ENCODE measurements at places on chromosomes 13 and 19.

DNA sequence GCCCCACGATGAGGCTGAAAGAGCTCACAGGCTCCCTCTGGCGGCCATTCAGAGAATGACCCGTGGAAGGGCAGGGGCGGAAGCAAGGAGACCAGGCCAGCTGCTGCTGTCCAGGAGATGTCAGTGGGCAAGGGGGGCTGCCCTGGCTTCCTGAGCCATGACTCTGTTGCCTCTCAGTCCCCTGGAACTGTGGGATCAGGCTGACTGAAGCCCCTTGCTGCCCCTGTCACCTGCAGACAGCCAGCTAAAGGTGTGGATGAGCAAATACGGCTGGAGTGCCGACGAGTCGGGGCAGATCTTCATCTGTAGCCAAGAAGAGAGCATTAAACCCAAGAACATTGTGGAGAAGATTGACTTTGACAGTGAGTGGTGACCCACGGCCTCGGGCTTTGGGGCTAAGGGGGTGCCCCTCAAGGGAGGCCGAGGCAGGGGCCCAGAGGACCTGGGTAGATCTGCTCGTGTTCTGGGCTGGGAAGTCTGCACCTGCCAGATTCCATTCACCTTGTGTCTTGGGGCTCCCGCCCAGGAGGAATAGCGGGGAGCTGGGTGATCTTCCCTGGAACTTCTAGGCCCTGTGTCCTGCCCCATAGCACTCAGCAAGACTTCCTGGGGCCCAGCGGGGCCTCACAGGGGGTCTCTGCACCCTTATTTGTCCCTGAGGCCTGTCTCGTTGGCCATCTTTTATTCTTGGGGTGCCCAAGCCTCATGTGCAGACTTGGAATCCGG is 12.5 kb upstream of the ACTN4 start:
- DNase-seq, result no peak

GRCh38 chr19:30522341-30522740 is 150.2 kb downstream of the ZNF536 start:
- DNase-seq, result no peak

GRCh38 chr13:107742544-107742943 is 472.8 kb downstream of the LIG4 start:
- no peak for DNase-seq

GRCh38 chr19:5971714-5972354 is 6.1 kb downstream of the RANBP3 start:
- no peak for DNase-seq

DNA sequence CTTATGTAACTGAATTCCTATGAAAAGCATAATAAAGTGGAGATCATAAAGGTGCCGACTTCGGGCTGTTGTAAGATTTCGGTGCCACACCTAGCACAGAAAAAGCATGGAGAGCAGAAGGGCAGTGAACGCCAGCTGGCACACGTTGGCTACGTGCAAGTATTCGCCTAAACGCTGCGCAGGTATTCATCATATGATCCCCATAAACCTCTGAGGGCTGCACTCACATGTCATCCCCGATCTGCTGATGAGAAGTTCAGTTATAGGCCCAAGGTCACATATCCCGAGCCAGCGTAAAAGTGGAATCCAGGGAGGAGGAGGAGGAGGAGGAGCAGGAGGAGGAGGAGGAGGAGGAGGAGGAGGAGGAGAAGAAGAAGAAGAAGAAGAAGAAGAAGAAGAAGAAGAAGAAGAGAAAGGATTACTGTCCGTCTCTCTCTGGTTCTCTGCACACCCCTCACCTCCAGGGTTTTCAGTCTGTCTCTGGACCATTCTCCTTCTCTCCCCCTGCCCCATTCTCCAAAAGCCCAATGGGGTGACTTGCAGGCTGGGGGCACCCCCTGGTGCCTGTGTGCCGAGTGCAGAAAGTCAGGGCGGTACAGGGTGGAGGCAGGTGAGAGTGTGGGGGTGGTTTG is 18.6 kb upstream of the CYP2S1 start:
- DNase-seq, result no peak

DNA sequence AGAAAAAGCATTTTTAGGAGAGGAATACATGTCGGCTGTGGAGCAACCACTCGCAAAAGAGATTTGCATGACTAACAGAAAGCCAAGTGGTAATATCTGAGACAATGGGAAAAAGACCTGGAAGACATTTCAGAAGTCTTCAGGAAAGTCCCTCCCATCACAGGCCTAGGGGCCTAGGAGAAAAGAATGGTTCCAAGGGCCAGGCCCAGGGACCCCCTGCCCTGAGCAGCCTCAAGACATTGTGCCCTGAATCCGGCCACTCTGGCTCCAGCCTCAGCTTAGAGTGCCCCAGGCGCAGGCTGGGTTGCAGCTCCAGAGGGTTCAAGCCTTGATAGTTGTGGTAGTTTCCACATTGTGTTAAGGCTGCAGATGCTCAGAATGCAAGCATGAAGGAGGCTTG is 9.4 kb downstream of the ZNF221 start:
- DNase-seq, result no peak

GRCh38 chr19:23802290-23802689 is 43.6 kb upstream of the ZNF681 start:
- DNase-seq, result no peak

DNA sequence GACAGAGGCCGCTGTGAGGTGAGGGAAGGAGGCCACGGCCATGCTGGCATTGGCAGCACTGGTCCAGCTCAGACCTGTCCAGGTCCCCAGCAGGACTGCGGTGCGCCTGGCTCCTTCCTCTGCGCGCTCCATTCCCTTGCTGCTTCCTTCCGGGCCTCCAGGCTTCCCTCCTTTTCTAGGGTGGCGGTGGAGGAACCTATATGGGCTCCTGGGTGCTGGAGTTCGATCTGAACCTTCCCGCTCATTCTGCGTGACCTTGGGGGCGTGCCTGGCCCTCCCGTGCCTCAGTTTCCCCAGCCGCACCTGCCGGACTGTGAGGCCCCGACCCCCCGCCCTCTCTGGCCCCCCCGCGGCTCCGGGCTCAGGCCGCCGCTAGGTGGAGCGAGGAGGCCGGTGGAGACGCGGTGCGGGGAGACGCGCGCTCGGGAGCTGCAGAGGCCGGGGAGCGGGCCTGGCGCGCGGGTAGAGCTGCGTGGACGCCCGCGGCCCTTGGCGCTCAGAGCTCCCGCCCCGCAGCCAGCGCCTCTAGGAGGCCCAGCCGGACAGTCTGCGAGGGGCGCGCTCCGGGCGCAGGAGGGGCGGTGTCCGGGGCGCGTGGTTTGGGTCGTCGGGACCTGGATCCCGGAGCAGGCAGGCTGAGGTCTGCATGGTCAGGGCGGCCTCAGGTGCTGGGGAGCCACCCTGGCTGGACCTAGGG is 29.9 kb downstream of the EFNA2 start:
- DNase-seq, result no peak

DNA sequence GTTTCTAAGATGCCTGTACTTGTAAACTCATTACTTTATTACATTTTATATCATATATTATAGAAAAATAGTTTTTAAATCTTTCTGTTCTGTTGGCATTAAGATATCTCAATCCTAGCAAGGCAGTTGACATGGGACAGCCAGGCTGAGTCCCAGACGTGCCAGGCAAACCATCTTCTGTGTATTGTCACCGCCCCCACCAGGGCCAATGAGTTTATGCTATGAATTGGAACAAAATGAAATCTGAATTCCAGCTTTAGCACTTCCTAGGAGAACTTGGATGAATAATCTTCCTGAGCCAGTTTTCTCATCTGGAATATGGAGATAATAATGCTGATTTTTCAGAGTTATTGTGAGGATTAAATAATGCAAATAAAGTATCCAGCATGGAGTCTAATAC is 79.9 kb upstream of the GSX1 start:
- DNase-seq, result no peak

GRCh38 chr13:97327506-97328221 is 105.5 kb downstream of the MBNL2 start:
- no peak for DNase-seq

DNA sequence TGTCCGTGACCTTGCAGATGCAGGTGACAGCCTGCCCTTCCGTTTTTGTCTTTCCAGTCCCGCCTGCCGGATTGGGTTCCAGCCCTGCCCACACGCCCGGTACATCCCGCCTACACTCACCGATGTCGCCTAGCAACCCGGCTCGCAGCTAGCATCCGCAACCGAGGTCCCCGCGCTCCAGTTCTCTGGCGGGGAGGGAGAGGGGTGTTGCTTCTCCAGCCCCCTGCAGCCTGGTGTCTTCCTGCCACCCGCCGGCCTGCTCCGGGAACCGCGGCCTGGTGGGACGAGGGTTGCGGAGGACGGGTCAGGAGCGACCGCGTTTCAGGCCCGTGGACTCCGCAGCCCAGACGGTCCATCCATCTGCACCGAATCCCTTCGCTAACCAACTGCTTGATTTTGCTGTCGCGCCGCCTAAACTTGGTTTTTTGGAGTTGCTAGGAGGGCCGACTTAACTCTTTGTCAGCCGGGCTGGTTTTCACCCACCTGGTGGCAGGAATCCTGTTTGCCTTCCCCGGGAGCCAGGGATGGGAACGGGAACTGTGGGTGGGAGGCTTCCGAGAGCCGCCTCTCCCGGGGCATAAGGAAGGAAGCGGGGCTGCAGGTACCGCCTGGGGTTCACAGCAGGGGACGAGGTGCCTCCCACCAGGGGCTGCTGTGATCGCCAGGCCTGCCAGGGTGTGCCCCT is 15.4 kb upstream of the MATK start:
- DNase-seq, result no peak

DNA sequence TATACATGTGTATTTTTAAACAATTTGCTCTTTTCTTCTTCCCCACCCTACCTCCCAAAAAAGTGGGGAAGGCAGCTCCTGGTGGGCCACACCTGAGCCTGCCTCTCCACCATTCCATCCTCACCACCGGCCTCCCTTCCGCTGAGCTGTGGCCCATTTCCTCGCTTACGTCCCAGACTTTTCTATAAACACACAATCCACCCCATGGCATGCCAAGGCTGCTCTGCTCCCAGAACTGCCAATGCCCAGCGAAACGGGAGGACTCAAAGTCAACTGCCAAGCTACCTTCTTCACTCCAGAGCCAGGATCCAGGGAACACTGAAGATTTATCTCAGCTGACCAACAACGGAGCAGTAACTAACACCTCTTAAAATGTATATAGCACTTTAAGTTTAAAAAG is 2.8 kb downstream of the N4BP2L1 start:
- no peak for DNase-seq

DNA sequence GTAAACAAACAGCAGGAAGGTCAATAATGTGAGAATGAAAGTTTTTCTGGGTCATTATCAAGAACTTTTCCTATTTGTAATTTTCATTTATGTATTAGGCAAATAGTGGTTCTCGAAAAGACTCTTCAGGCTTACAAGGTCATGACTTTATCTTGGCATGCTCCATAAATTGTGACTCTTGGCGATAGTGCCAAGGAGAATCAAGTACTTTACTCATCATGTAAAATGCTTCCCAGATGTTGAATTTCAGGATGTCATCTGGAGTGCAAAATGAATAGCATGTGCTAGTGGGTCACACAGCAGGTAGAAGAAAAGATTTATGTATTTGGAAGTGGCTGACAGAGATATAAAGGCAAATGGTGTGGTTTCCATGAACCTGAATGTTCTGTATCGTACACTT is 1492.7 kb upstream of the PCDH20 start:
- DNase-seq, result no peak

- no peak for DNase-seq
Measured at GRCh38 chr13:110869231-110869804, 45.6 kb downstream of the ANKRD10 start.

- DNase-seq, result no peak
Measured at GRCh38 chr13:39760521-39760920, 105.1 kb downstream of the COG6 start.

DNA sequence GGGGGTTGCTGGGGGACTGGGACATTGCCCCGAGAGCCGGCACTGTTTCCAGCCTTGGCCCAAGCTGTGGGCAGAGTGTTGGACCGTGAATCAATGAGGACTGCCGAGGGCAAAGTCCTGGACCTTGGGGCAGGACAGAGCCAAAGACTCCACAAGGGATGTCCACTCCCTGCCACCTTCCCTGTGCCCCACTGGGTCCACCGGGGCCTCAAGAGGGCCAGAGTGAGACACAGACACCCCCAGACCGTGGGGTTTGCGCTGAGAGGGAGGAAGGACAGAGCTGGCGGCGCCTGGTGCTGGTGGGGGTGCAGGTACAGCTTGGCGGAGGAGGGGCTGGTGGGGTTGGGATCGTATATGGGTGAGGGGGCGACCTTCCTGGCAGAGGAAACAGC is 11.8 kb downstream of the MAST3 start:
- DNase-seq, result no peak

- no peak for DNase-seq
Measured at GRCh38 chr19:44740351-44740824, 8.1 kb upstream of the BCL3 start.

GRCh38 chr19:46571495-46571894 is 29.6 kb upstream of the CALM3 start:
- DNase-seq, result no peak

Data from HFF-Myc (cell line).